ENCODE measurements at places on chromosomes 13 and 19.

DNA sequence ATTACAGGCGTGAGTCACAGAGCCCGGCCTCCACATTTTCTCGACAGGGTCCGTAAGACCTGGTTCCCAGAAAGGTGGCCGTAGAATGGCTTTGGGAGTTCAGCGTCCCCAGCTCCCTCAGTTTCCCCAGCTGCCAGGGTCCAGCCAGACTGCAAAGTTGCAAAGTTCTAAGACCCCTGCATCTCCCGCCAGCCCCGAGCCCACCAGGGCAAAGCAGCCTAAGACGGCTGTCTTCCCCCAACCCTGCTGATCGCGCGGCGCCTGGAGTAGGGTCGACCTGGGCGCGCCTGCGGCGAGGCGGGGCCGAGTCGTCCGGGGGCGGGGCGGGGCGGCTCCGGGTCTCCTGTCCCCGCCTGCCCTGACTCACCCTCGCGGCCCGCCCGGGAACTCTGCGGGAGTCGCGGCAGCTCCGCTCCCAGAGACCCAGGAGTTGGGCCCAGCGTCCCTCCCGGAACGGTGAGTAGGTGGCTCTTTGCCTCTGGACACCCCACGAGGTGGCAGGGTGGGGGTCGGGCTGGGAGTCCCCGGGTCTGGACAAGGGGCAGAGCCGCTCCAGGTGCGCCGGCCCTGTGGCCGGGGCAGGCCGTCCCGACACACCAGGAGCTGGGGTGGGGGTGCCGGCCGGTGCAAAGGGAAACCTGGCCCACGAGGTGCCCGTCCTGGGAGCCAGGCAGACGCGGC, at the start of gene LRRC8E:
TSS of gene LRRC8E (plus strand) at position 366 of the 681 bp plus-strand sequence. CDS start 7,094 bp downstream, outside the sequence.
- DNase-seq: peak; percentile 64

DNA sequence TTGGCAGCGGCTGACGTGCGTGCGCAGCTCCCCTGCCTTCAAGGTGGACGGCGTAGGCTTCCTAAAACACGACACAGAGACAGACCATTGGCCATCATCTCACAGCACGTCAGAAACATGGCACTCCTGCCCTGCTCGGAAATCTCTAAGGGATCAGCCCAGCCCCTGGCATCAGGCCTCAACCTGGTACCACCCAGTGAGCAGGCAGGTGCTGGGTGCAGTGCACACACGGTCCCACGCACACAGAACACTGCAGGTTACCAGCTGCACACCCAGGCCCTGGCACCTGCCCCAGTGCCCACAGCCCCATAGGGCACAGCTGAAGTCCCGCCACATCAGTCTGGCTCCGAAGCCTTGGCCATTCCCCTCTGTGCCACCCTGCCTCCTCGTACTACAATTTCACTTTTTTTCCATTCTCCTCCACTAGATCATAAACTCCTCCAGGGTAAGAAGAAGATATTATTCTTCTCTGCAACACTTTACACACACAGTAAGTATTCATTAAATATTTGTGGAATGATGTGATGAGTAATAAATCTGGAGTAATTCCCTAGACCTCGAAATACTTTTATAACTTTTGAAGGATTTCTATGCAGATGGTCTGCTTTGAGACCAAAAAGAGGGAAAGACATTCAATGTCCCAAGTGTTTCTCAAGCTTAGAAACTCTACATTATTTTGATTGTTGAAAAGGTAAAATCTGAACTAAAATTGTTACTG, 156.4 kb downstream of the COL4A1 start:
- no peak for DNase-seq

- DNase-seq: peak; percentile 33
These were observed 9.4 kb downstream of the OCEL1 start for GRCh38 chr19:17235300-17235970.

DNA sequence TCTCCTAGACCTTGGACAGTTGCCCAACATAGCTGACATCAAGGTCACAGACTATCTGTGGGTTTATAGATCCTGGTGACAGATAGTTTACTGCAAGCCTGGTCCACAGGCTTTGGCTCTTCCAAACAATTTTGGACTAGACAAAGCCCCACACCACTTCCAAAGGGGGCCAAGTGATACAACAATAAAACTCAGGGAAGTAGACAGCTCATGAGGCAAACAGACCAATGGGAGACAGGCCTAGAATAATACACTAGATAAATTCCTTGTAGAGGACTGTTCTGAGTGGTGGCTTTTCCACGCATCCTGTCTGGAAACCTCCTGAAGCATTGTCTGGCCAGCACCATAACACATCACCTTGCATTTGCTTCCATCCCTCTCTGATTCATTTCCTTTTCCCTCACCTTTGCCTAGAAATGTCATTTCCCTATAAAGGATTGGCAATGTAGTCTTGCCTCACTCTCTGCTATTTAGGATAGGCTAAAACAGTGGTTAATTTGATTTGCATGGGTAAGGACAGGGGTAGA, 284.2 kb downstream of the POU4F1 start:
- no peak for DNase-seq

- no peak for DNase-seq
These were observed 5.6 kb downstream of the TCF3 start for GRCh38 chr19:1646659-1647453.

GRCh38 chr13:64935441-64935840, 2294.7 kb downstream of the PCDH9 start:
- no peak for DNase-seq

All from brain microvascular endothelial cell (primary cell).